ENCODE measurements at places on chromosomes 3 and 15.

DNA sequence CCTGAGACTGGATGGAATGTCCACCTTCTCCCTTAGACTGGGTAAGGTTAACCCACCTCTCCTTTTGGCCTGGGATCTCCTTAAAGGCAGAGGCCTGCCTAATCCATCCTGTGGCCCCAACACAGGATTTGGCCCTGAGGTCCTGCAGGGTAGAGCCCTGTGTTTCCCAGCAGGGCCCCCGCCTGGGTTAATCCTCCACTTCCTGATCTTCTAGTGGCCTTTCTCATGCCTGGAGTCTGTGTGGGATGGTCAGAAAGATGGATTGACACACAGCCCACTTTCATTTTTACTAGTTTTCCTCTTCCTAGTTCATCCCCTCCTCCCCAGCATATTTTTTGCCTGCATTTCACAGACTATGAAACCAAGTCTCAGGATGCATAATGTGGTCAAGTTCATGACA is 48.9 kb upstream of the SLC6A6 start:
- DNase-seq, result peak; percentile 60

DNA sequence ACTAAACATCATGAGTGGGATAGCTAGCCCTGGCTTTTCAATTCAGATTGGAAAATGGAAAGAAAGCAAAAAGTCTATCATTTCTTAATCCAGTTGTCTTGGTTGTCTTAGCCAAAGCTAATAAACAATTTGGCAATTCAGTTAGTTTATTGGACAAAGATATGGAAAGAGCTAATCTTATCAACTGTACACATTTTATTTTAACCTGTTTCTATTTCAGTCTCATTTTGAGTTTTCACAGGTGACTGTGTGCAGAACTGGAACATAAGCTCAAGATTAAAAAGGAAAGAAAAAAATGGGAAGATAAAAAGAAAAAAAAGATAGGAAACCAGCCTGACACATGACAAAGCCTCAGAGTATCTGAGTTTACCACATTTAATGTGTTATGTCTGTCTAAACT is 642.6 kb downstream of the SQOR start:
- DNase-seq, result no peak

DNA sequence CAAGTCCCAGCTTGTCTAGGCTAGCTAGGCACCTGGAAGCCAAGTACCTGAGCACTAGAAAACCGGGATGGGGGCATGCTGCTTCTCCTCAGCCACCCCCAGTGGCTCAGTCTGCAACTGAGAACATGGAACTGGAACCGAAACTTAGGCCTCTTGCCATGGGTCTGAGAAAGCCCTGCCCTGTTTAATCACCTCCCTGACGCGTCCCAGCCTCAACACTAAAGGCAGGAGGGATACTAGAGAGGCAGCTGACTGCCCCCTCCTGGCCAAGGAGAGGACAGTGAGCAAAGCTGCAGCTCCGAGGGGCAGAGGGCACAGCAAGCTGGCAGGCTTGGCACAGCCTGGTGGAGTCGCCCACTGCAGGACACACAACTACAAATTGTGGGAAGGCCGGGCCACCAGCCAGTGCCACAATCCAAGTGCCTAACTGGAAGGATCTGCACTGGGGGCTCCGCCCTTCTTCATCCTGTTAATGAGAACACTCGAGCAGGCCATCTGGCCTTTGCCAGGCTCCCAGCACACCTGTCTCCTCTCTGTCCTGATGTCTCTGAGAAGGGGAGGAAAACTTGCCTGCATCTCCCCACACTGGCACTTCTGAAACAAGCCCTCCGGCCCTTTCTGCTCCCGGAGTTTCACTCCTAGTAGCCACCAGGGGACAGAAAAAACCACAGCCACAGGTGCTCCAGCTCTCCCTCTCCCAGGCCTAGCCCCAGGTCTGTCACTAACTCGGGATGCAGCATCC is 53.7 kb downstream of the BDH1 start:
- peak; percentile 87 for DNase-seq

DNA sequence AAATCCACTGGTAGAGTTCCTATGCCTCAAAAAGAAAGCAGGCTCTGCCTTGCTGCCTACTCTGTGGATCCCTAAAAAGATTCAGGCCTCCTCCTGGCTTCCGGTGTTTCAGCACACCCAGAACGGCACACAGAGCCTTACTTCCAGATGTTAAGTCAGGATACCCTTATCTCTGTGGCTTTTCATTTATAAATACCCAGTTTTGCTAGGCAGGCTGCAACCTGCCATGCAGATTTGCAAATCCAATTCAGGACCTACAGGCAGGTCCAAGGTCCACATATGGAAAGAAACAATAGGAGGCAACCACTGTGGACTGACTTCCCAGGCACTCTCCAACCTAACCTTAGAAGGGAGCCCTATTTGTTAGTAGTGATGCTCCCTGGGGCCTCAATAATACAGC is 30.7 kb downstream of the EFL1 start:
- no peak for DNase-seq

- no peak for DNase-seq
Measured at GRCh38 chr3:48747015-48747615, 30.1 kb upstream of the IP6K2 start.

GRCh38 chr3:130963878-130964277 is 62.7 kb downstream of the ASTE1 start:
- peak; percentile 58 for DNase-seq

- no peak for DNase-seq
Measured at GRCh38 chr3:63809607-63810006, 9.5 kb upstream of the C3orf49 start.

DNA sequence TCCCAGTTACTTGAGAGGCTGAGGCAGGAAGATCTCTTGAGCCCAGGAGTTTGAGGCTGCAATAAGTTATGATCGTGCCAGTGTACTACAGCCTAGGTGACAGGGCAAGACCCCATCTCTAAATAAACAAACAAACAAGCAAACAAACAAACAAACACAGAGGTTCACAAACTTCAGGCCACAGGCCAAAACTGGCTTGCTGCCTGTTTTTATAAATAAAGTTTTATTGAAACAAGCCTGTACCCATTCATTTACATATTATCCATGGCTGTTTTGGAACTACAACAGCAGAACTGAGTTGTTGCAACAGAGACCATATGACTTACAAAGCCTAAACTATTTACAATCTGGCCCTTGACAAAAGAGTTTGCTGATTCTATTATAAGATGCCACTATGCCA is 6.5 kb downstream of the DYNC1LI1 start:
- DNase-seq, result no peak

GRCh38 chr3:44098656-44099415 is 142.8 kb upstream of the TOPAZ1 start:
- DNase-seq, result no peak

DNA sequence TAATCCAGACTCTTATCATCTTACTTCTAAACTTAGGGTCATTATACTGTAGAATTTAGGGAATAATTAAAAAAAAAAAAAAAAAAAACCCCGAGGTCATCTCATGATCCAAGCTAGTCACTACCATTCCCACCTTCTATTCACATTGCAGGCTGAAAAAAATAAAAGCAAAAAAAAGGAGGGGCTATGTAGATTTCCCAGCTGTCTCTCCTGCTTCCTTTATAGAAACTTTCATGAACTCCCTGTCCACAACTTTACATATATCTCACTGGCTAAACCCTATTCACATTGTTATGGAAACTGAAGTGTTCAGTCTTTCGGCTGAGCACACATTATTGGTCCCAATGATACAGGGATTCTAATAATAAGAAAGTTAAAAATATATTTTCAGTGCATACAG is 156.2 kb upstream of the TP63 start:
- no peak for DNase-seq

Data from suppressor macrophage treated with lipopolysaccharide for 4 hours (primary cell).